ENCODE measurements at places on chromosomes 4 and X. TPM values are rescaled to one million over a fixed set of nuclear protein-coding genes. Genes with fewer than 3 reads are reported as not detected.

ATOH1 gene
- 0.06 TPM for total RNA-seq

SPATA4 gene
- 0.09 TPM for total RNA-seq

RWDD4 gene
- 28.4 TPM for total RNA-seq

DNA sequence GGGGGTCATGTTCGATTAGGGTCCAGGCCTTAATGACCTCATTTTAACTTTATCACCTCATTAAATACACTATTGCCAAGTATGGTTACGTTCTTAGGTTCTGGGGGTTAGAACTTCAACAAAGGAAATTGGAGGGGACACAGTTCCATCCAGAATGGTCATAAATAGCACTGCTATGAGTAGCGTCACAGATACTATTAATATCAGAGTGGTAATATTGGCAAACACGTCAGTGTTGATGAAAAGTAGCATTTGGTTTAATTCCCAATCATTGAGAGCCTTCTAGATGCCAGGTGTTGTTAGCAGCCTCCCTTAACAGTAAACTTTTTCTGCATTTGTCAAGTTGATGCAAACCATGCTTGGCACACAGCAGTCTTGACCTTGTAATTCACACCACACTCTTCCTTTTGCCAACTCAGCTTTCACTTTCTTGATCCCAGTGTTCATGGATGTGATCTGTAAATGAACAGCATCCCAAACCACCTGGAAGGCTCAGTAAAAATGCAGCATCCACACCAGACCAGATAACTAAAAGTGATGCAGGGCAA lies 912.5 kb upstream of the TENM3 start:
- no peak for DNase-seq

GRCh38 chr4:3176367-3177229 lies 72.4 kb upstream of the MSANTD1 start:
- no peak for DNase-seq

DNA sequence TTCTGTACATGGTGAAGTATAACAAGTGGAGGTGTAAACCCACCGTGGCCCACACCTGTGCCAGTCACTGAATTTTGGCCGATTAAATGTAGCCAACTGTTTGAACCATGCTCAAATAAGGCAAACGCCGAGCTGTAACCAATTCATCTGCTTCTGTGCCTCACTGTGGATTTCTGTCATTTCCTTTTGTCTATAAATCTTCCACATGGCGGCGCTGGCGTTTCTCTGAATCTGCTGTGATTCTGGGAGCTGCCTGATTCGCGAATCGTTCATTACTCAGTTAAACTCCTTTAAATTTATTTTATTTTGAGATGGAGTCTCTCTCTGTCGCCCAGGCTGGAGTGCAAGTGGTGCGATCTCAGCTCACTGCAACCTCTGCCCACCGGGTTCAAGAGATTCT lies 19.2 kb downstream of the SUPT20HL2 start:
- peak; percentile 76 for DNase-seq

DNA sequence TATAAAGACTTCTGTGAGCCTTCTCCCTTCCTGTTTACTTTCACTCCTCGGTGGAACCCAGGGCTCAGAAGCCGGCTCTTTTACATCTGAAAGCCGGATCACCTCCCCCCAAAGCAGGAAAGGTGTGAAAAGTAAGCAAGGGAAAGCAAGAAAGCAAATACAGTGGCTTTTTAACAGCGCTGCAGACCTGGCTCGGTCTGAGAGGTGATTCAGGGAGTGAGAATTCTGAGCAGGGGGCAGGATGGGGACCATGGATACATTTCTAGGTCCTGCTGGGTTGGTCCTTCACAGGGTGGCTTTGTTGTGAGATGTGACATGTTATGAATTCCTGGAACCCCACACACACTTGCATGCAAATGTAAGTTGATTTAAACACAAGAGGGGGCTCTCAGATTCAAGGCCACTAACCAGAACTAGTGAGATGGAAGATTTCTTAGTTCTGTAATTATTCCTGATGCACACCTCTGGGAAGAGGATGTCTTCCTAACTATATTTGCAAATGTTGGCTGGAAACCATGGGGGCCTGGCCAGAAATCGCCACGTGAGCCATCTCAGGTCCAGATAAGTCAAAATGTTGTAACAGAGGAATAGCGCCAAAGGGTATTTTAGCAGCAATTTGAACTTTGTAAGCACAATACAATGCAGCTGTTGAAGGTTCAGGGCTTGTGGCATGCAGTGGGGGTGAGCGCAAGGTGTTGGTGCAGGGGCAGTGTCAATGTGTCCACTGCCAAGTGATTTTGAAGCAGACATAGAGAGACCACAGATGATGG lies 670.1 kb upstream of the LCORL start:
- DNase-seq = peak; percentile 9

- DNase-seq = no peak
Observed at GRCh38 chr4:128524311-128524710, 236.7 kb upstream of the PGRMC2 start.

- no peak for DNase-seq
Observed at GRCh38 chr4:26044524-26044923, 130.5 kb downstream of the SMIM20 start.

GRCh38 chrX:40154853-40155588 lies 57.3 kb upstream of the BCOR start:
- peak; percentile 91 for DNase-seq

GRCh38 chr4:84878546-84878945 lies 87.9 kb downstream of the WDFY3 start:
- DNase-seq = no peak

DNA sequence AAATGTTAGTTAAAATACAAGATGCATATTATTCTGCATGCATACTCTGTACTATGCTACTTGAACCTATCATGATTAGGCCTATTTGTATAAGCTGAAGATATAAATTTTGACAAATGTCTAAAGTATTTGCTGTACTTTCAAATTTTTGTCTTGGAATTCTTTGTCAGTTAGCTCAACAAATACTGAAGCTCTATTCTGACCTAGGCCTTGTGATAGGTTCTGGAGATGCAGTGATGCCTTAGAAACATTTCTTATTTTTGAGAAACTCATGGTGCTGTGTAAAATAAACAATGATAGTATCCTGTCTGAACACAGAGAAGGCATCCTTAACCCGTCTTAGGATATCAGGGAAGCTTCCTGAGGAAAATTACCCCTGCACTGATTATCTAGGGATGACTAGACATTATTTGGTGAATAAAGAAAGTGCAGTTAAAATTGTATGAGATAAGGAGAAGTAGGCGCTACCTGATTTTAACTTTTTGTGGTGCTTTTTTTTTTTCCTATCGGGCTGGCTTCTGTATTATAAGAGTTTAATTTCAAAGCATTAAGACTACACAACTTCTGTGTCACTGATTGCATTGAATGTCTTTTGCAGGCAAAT lies 43.4 kb downstream of the MOB1B start:
- DNase-seq = no peak
